Activated CD4-positive, alpha-beta memory T cell treated with anti-CD3 and anti-CD28 coated beads, Interleukin-2, amount 10 ng/mL, durations not matched to agents 7 days and 5 days (primary cell): ENCODE measurements at places on chromosomes 12 and 14. TPM values are rescaled to one million over a fixed set of nuclear protein-coding genes. Genes with fewer than 3 reads are reported as not detected.
A peak's percentile ranks its signal among the peaks of the same experiment; 100 is the strongest.

The POTEM gene
- not detected for total RNA-seq

The TMEM52B gene
- total RNA-seq: not detected

DNA sequence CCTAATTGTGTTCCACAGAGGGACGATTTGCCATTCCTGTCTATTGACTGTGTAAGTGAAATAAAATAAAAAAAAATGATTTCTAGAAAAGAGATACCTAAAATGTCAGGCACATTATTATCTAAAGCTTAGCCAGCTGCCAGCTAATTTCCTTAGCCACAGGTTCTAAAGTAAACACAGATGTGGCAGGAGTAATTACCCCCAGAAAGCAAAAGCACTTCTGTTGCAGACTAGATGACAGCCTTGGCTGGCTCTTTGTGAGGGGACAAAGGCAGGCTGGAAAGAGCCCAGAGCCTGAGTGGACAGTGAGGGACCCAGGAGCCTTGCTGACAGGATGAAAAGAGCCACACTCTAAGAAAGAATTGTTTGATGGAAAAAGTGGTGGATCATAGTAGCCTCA, 418.1 kb downstream of the LRIG3 start:
- DNase-seq: no peak
- no peak overlapping the region for H3K4me3 ChIP-seq
- no peaks in the 10 kb centered on the region for H3K4me1 ChIP-seq
- H3K27me3 ChIP-seq: no peaks in the 10 kb centered on the region

GRCh38 chr12:13177373-13177772, 19.2 kb upstream of the EMP1 start:
- peaks cover 39% of the 10 kb centered on the region for H3K27me3 ChIP-seq
- no peak overlapping the region for H3K4me3 ChIP-seq
- no peak for DNase-seq
- H3K27ac ChIP-seq: no peak overlapping the region
- peaks cover 4% of the 10 kb centered on the region for H3K36me3 ChIP-seq

DNA sequence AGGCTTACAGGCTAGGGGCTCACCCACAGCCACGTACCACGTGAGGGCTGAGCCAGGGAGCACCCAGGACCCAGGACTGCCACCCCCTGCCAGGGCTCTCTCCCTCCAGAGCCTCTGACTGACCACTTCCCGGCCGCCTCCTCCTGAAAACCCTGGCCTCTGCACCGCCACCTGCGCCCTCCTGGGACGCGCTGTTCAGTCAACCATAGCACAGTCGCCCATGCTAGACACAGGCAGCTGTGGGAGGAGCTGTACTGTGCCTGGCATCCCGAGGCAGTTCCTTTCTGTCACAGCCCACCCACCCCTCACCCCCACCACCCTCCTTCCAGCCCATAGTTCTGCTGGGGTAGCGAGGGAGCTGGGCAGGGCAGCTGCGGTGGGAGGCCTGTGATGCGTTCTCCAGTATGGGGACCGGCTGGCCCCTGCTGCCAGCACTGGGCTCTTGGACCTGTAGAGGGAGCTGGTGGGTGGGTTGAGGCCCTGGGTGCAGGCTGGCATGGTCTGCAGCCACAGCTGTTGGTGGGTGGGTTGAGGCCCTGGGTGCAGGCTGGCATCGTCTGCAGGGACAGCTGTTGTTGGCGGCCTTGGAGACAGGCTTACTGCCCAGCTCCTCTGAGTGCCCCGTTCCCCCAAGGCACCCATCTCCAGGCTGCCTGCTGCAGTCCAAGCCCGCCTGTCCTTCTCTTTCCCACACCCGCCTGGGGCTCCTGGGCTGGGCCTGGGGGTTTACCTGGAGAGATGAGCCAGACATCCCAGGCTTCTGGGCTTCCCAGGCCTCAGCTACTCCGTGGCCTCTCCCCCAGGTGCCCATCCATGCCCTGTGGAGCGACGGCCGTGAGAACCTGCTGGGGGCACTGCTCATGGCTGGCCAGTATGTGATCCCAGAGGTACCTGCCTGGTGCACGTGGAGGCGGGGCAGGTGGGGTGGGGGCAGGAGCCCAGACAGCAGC, 11.5 kb downstream of the ASPG start:
- peaks cover 4% of the 10 kb centered on the region for H3K4me1 ChIP-seq
- H3K27ac ChIP-seq: no peak overlapping the region
- DNase-seq: no peak
- no peak overlapping the region for H3K4me3 ChIP-seq

DNA sequence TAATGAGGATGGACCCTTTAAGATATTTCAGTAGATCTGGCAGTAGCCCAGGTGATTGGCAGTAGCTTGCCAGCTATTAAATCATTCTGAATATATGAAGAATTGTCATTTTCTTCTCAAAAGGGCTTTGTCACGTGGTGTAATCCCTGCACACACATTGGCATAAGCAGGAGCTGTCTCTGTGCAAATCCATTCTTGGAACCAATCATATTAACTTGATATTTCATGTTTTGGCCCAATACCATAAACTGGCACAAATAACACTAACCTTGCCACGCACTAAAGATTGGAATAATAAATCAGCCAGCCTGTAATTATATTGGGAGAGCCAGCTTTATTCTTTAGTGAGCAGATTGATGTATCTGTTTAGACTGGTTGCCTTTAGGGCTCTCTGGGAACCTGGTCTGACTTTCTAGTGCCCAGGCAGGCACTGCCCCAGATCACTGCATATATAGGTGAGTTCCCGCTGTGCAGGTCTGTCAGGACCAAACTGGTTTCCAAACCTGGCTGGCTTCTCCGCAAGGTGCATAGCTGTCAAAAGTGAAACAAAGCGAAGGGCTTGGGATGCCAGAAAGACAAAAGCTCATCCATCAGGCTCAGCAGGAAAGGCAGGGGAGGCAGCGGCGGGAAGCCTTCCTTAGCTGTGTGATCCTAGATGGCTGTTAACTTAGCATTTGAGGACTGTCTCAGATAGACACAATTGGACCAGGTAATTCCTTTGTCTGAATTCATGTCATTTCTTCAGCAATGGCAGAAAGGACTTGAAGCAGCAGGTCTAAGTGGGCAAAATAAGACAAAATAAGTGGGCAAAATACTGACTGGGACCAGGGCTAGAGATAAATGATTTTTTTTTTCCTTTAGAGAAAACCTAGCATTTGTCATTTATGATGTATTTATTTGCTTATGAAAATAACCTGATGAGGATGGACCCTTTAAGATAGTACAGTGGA, 128.8 kb upstream of the DYRK2 start:
- no peak overlapping the region for H3K4me3 ChIP-seq
- H3K4me1 ChIP-seq: peaks cover 24% of the 10 kb centered on the region
- H3K27me3 ChIP-seq: no peaks in the 10 kb centered on the region
- H3K36me3 ChIP-seq: no peaks in the 10 kb centered on the region
- H3K27ac ChIP-seq: no peak overlapping the region

The DNAH10 gene
- not detected for total RNA-seq

GRCh38 chr12:1779783-1780182, 40.6 kb upstream of the LRTM2 start:
- H3K27me3 ChIP-seq: no peaks in the 10 kb centered on the region
- H3K4me3 ChIP-seq: no peak overlapping the region
- H3K27ac ChIP-seq: no peak overlapping the region
- DNase-seq: no peak
- H3K36me3 ChIP-seq: peaks cover 28% of the 10 kb centered on the region
- peaks cover 1% of the 10 kb centered on the region for H3K4me1 ChIP-seq

- H3K27ac ChIP-seq: no peak overlapping the region
- no peak for DNase-seq
- no peaks in the 10 kb centered on the region for H3K27me3 ChIP-seq
- no peaks in the 10 kb centered on the region for H3K36me3 ChIP-seq
Measured at GRCh38 chr12:25583545-25583944, 30.5 kb upstream of the LMNTD1 start.

The RHNO1 gene
- total RNA-seq: 70.6 TPM

The E2F7 gene
- total RNA-seq: 19.1 TPM

GRCh38 chr12:76391461-76391860, 43.2 kb upstream of the BBS10 start:
- H3K27me3 ChIP-seq: no peaks in the 10 kb centered on the region
- DNase-seq: no peak
- no peak overlapping the region for H3K4me3 ChIP-seq
- peaks cover 12% of the 10 kb centered on the region for H3K4me1 ChIP-seq
- H3K36me3 ChIP-seq: peaks cover 49% of the 10 kb centered on the region

DNA sequence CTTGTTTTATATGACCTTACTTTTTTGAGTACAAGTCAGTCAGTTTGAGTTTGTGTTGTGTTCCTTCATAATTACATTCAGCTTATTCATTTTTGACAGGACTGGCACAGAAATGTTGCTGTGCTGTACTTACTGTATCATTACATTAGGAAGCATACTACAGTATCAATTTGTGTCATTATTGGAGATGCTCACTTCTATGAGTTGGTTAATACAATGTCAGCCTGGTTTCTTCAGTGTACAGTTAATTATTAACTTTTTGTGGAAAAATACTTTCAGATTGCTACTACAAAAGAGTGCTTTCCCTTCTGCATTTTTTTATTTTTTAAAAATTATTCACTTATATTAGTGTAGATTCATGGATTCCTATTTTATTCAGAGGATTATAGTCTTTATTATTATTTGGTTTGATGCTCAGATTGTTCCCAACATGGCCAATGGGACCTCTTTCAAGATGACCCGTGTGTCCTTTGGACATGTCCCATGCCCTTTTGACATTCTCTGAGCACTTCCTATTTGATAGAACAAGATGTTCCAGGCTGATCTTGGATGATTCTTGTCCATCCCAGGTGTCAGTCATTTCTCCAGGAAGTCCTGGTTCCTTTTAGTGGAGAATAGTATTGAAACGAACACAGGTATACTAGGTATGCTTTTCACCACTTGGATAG, 66.6 kb downstream of the MON2 start:
- peaks cover 34% of the 10 kb centered on the region for H3K36me3 ChIP-seq
- no peaks in the 10 kb centered on the region for H3K4me1 ChIP-seq
- H3K27me3 ChIP-seq: no peaks in the 10 kb centered on the region
- H3K27ac ChIP-seq: no peak overlapping the region
- DNase-seq: no peak

GRCh38 chr12:33581613-33582122, 142.0 kb upstream of the SYT10 start:
- H3K27me3 ChIP-seq: no peaks in the 10 kb centered on the region
- H3K4me1 ChIP-seq: no peaks in the 10 kb centered on the region
- no peak overlapping the region for H3K27ac ChIP-seq
- no peaks in the 10 kb centered on the region for H3K36me3 ChIP-seq

DNA sequence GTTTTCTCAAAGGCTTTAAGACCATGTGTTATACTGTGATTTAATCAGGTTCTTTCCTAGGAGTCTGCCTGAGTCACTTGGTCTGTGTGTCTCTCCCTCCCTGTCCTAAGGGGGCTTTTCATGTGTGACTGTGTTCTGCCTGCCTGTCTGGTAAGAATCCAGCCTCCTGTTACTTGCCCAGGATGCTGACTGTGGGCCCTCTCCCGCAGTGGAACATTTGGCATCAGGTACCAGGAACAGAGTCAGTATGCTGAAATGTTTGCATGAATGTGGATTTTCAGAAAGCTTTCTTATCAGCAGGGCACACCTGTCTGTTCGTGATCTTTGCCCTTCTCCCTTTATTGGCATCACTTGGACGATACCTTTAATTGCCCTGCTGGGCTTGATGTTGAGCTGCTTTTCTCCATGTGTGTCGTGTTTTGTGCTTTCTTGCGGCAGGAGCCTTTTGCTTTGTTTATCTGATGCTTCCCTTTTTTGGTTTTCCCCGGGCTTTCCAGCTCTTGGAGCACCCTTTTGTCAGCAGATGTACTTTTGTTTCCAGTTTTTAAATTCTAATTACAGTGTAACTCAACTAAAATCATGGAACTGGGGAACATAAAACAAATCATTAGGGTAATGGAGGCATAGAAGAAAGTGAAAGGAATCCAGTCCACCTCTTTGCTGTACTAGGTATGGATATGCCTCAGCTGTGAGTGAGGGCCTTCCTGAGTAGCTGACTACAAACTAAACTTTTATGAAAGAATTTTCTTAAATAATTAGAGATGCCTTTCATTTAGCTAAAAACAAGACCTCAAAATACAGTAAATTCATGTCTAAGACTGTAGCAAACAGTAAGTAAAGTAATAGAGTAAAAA, 72.5 kb downstream of the TRAF3 start:
- no peak overlapping the region for H3K27ac ChIP-seq
- DNase-seq: no peak
- no peak overlapping the region for H3K4me3 ChIP-seq
- peaks cover 14% of the 10 kb centered on the region for H3K36me3 ChIP-seq
- peaks cover 7% of the 10 kb centered on the region for H3K4me1 ChIP-seq

DNA sequence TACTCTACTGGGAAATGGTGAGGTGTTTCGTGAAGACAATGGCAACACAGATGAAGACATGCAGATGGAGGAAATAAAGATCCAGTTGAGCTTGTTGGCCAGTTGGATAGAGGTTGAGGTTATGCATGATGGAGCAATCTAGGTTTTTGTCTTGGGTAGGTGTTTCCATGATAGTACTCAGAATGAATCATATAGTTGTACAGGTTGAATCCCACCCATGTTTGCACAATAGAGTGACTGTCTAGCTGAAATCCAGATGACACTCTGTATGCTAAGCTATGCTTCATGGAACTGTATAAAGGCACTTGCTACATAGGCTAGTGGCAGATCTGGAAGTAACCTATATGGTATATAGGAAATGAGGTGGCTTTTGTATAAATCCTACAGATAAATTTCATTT, 264.9 kb downstream of the NAV3 start:
- H3K36me3 ChIP-seq: no peaks in the 10 kb centered on the region
- no peak overlapping the region for H3K27ac ChIP-seq
- no peaks in the 10 kb centered on the region for H3K27me3 ChIP-seq
- no peak overlapping the region for H3K4me3 ChIP-seq
- H3K4me1 ChIP-seq: no peaks in the 10 kb centered on the region

DNA sequence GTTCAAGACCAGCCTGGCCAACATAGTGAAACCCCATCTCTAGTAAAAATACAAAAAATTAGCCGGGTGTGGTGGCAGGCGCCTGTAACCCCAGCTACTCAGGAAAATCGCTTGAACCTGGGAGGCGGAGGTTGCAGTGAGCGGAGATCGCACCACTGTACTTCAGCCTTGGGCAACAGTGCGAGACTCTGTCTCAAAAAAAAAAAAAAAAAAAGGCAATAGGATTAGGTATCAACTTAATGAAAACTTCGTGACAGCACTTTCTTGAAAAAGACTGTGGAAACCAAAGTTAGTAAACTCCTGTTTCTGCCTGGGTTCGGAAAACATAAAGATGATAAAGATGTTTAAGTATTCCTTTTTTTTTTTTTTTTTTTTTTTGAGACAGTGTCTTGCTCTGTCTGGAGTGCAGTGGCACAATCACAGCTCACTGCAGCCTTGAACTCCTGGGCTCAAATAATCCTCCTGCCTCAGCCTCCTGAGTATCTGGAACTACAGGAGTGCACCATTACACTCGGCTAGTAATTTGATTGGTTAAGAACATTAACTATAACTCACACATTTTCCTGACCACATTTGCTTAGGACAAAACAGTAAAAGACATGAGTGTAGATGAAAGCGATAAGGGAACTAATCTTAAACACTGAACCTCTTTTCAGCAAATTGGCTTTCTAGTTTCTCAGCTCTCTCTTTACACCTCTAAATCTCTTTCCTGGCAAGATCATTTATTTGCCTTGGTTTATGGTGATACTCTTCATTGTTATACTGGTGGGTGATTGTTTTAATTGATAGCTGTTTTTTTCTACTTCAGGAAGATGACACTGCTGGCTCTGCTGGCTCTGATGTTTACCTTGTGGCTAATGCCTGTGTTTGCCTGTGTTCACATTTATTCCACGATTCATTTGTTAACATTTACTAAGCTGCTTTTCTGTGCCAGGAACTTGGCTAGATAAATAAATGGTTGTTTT, 15.8 kb downstream of the HIF1A start:
- H3K27ac ChIP-seq: peak overlapping the region; percentile 18
- no peaks in the 10 kb centered on the region for H3K27me3 ChIP-seq
- H3K4me3 ChIP-seq: no peak overlapping the region
- no peak for DNase-seq
- H3K36me3 ChIP-seq: peaks cover 42% of the 10 kb centered on the region

The ACVR1B gene
- 5.2 TPM for total RNA-seq

The RPGRIP1 gene
- not detected for total RNA-seq

The SAMD15 gene
- total RNA-seq: 0.25 TPM
